ENCODE measurements at places on chromosomes 3 and 15.

- H3K36me3 ChIP-seq, result no peaks in the 10 kb centered on the region
- no peak for DNase-seq
- H3K4me3 ChIP-seq, result no peak overlapping the region
- no peaks in the 10 kb centered on the region for H3K27me3 ChIP-seq
Observed at GRCh38 chr15:86036243-86036642, 43.4 kb upstream of the AGBL1 start.

- H3K4me1 ChIP-seq, result peaks cover 29% of the 10 kb centered on the region
- H3K27ac ChIP-seq, result no peak overlapping the region
- H3K4me3 ChIP-seq, result no peak overlapping the region
- DNase-seq, result no peak
- peaks cover 76% of the 10 kb centered on the region for H3K36me3 ChIP-seq
- no peaks in the 10 kb centered on the region for H3K27me3 ChIP-seq
Observed at GRCh38 chr15:40192942-40193341, 32.1 kb downstream of the BUB1B start.

- DNase-seq, result no peak
- peaks cover 12% of the 10 kb centered on the region for H3K36me3 ChIP-seq
- no peaks in the 10 kb centered on the region for H3K27me3 ChIP-seq
- H3K4me3 ChIP-seq, result no peak overlapping the region
Observed at GRCh38 chr15:72785841-72786240, 2.3 kb upstream of the ADPGK start.

GRCh38 chr3:69567023-69567709 is 172.1 kb upstream of the MITF start:
- no peaks in the 10 kb centered on the region for H3K36me3 ChIP-seq
- no peaks in the 10 kb centered on the region for H3K4me1 ChIP-seq
- no peaks in the 10 kb centered on the region for H3K27me3 ChIP-seq
- no peak overlapping the region for H3K27ac ChIP-seq
- no peak overlapping the region for H3K4me3 ChIP-seq
- DNase-seq, result no peak

GRCh38 chr15:100818927-100819326 is 60.7 kb upstream of the ALDH1A3 start:
- H3K4me3 ChIP-seq, result no peak overlapping the region
- peaks cover 15% of the 10 kb centered on the region for H3K27me3 ChIP-seq
- no peak for DNase-seq
- H3K27ac ChIP-seq, result no peak overlapping the region
- no peaks in the 10 kb centered on the region for H3K4me1 ChIP-seq

- H3K36me3 ChIP-seq, result peaks cover 91% of the 10 kb centered on the region
- H3K27ac ChIP-seq, result no peak overlapping the region
- DNase-seq, result no peak
- H3K27me3 ChIP-seq, result no peaks in the 10 kb centered on the region
Observed at GRCh38 chr15:72758182-72758581, 25.4 kb downstream of the ADPGK start.

GRCh38 chr3:74053970-74054516 is 429.3 kb upstream of the PDZRN3 start:
- H3K4me3 ChIP-seq, result no peak overlapping the region
- no peaks in the 10 kb centered on the region for H3K27me3 ChIP-seq
- H3K36me3 ChIP-seq, result no peaks in the 10 kb centered on the region
- H3K4me1 ChIP-seq, result no peaks in the 10 kb centered on the region

- H3K4me1 ChIP-seq, result peaks cover 10% of the 10 kb centered on the region
Observed at GRCh38 chr15:64016257-64016656, 30.0 kb downstream of the DAPK2 start.

DNA sequence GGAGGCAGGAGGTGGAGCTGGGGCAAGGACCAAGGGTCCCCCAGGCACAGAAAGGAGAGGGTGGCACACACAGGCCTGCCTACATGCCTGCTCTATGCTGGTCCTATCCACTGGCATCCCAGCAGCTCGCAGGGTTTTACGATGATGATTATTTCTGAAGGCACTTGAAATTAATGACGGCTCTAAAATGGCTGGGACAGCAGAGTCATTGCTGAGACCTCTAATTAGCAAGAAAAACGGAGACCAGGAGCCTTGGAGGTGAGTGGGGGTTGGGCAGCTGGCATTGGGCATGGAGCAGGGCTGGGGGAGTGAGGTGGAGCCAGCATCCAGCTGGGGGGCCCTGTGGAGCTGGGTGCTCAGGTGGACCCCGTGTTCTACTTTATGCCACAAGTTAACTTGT is 3.5 kb upstream of the LINGO1 start:
- H3K36me3 ChIP-seq, result no peaks in the 10 kb centered on the region
- H3K27ac ChIP-seq, result no peak overlapping the region
- DNase-seq, result no peak
- H3K4me1 ChIP-seq, result peaks cover 7% of the 10 kb centered on the region

GRCh38 chr3:50609071-50609762 is 2.4 kb downstream of the CISH start:
- H3K27me3 ChIP-seq, result no peaks in the 10 kb centered on the region
- peak overlapping the region; percentile 100 for H3K27ac ChIP-seq
- H3K4me1 ChIP-seq, result peaks cover 27% of the 10 kb centered on the region

DNA sequence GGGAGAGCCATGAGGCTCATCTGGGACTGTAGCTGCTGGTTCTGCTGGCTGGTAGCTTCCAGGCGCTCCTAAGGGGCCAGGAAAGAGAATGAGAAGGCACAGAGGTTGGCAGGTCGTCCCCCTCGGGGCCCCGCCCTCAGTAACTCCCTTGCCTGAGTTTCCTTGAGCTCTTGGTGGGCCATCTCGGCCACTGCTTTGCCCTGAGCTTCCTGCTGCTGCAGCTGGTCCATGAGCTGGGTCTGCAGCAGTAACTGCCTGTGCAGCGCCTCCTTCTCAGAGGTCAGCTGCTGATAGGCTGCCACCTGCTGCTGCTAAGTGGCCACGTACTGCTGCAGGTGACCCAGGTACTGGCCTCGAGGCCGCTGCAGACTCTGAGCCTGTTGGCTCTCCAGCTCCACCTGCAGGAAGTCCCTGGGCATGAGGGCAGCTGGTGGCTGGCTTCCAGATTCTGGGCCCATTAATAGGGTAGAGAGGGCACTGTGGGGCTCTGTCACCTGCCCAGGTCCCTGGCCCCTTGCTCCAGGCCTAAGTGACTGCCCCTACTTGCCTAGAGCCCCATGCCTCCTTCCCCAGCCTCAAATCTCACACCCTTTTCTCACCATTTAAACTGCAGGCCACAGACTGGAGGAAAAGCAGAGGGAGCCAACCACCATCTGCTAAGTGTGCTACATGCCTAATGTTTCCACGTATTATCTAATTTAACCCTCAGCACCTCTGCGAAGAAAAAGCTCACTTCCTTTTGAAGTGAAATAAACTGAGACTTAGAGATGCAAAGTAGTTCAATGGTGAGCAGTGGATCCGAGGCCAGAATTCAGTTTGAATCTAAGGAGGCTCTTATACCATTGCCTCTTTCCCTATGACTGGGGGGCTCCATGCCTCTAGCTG is 10.8 kb upstream of the VPS33B start:
- H3K36me3 ChIP-seq, result no peaks in the 10 kb centered on the region
- no peak overlapping the region for H3K27ac ChIP-seq
- H3K4me1 ChIP-seq, result no peaks in the 10 kb centered on the region

DNA sequence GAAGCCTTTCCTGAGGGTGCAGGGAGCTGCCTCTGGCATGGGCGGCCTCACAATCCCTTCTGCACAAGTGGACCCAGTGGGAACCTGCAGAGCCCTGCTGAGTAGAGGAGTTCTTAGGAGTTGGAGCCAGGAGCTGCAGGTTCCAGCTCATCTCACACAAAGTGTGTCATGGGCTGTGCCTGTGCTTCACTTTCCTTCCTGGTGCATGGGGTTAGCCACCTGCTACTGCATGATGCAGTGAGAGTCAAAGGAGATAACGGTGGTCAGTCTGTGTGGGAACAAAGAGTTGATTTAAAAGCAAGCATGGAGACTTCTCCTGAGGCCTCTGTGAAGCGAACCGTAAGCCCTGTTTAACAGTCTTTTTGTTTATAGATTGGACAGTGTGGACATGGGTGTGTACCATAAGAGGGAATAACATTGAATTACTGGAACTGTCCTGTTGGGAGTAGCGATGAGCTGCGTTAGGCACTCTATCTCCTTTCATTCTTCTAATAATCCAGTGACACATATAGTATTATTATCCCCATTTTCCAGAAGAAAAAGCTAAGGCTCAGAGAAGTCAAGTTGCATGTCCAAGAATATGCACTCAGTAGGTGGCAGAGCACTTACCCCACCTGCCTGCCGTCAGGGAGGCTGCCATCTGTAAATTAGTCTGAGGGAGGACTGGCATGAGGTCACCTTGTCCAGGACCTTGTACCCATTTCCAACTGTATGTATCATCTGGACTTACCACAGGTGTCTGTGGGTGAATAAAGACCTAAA is 68.7 kb upstream of the PRR23C start:
- H3K27me3 ChIP-seq, result peaks cover 11% of the 10 kb centered on the region
- no peak overlapping the region for H3K27ac ChIP-seq
- H3K4me3 ChIP-seq, result no peak overlapping the region
- H3K4me1 ChIP-seq, result peaks cover 9% of the 10 kb centered on the region

GRCh38 chr3:25033407-25034029 is 394.5 kb upstream of the RARB start:
- H3K36me3 ChIP-seq, result no peaks in the 10 kb centered on the region
- DNase-seq, result peak; percentile 9
- no peaks in the 10 kb centered on the region for H3K4me1 ChIP-seq

DNA sequence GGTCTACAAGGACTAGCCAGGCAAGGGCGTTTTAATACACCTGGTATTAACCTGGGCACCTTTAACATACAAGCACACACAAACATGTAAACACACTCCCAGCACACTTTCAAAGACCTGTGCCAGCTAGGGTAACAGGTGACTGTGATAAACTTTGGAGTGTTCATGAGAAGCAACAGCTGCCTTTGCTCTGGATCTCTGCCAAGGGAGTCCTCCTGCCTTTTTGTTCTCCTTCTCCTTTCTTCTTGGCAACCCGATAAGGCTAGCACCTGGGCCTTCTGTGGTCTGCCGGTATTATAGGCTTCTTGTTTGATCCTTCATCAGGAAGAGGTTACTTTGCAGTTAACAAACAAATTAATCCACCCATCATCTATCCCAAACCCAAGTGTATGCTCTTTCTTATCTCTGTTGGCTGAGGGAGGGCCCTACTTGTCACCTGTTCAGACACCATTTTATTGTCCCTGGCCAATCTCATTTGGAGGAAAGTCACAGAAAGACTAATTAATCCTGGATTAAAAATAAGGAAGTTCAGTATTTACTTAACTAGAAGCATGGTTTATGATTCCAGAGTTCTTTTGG is at the start of gene RETNLB:
Gene RETNLB (minus strand): TSS at position 7 of the 579 bp plus-strand sequence. CDS start 225 bp downstream, outside the sequence.
- peaks cover 2% of the 10 kb centered on the region for H3K27me3 ChIP-seq
- H3K4me3 ChIP-seq, result no peak within 1 kb of the TSS
- H3K36me3 ChIP-seq, result no peaks in the 10 kb centered on the region
- H3K27ac ChIP-seq, result no peak within 1 kb of the TSS

GRCh38 chr15:59491062-59491461 is 53.1 kb downstream of the FAM81A start:
- H3K36me3 ChIP-seq, result no peaks in the 10 kb centered on the region
- H3K4me1 ChIP-seq, result peaks cover 2% of the 10 kb centered on the region
- H3K4me3 ChIP-seq, result no peak overlapping the region
- no peak overlapping the region for H3K27ac ChIP-seq
- H3K27me3 ChIP-seq, result peaks cover 38% of the 10 kb centered on the region

GRCh38 chr3:139227827-139228226 is 116.0 kb upstream of the MRPS22 start:
- H3K36me3 ChIP-seq, result no peaks in the 10 kb centered on the region
- no peak overlapping the region for H3K27ac ChIP-seq
- no peak overlapping the region for H3K4me3 ChIP-seq
- no peak for DNase-seq

DNA sequence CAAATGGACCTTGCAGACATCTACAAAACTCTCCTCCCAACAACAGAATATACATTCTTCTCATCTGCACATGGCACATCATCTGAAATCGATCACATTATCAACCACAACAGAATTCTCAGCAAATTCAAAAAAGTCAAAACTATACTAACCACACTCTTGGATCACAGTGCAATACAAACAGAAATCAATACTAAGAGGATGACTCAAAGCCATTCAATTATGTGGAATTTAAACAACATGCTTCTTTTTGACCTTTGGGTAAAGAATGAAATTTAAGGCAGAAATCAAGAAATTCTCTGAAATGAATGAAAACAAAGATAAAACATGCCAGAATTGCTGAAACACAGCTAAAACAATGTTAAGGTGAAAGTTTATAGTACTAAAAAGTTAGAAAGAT is 358.1 kb downstream of the NSUN3 start:
- H3K4me1 ChIP-seq, result no peaks in the 10 kb centered on the region
- H3K36me3 ChIP-seq, result no peaks in the 10 kb centered on the region
- H3K4me3 ChIP-seq, result no peak overlapping the region
- H3K27me3 ChIP-seq, result no peaks in the 10 kb centered on the region
- no peak overlapping the region for H3K27ac ChIP-seq

DNA sequence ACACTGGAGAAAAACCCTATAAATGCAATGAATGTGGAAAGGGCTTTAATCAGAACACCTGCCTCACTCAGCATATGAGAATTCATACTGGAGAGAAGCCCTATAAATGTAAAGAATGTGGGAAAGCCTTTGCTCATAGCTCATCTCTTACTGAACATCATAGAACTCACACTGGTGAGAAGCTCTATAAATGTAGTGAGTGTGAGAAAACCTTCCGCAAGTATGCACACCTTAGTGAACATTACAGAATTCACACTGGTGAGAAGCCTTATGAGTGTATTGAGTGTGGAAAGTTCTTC is 7.4 kb upstream of the ZNF501 start:
- H3K36me3 ChIP-seq, result peaks cover 26% of the 10 kb centered on the region
- no peak overlapping the region for H3K27ac ChIP-seq
- no peak overlapping the region for H3K4me3 ChIP-seq
- no peaks in the 10 kb centered on the region for H3K27me3 ChIP-seq
- no peak for DNase-seq

DNA sequence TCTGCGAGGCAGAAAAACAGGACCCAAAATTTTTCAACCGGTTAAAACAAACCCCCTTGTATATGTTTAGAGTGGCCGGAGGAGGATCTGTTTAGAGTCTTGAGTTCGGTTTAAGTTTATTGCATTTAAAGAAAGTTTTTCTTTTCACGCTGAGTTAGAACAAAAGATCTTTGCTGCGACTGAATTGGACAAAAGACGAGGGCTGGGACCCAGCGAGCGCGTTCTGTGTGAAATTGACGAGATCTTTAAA is 9.8 kb downstream of the NR2F2 start:
- no peak overlapping the region for H3K4me3 ChIP-seq
- H3K4me1 ChIP-seq, result no peaks in the 10 kb centered on the region
- H3K36me3 ChIP-seq, result no peaks in the 10 kb centered on the region
- H3K27me3 ChIP-seq, result peaks cover 87% of the 10 kb centered on the region
- no peak for DNase-seq

GRCh38 chr15:46460431-46461094 is 825.7 kb downstream of the SQOR start:
- no peak for DNase-seq
- no peaks in the 10 kb centered on the region for H3K4me1 ChIP-seq
- H3K27me3 ChIP-seq, result no peaks in the 10 kb centered on the region
- H3K36me3 ChIP-seq, result no peaks in the 10 kb centered on the region
- no peak overlapping the region for H3K27ac ChIP-seq

DNA sequence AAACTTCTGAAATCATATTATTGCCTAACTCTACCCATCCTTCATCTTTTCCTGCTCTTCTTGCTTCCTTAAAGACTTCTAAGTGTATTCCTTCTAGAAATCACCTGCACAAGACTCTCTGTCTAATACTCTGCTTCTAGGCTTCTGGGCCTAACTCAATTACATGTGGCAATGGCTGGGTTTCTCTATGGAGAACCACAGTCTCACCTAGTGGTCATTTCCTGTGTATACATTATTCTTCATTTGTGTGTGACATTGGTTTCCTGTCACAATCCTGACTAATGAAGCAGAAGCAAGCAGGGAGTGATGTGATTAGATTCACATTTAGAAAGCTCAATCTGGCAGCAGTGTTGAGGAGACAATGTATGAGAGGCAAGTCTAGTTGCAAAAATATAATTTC is 16.9 kb upstream of the CLDN1 start:
- H3K27ac ChIP-seq, result no peak overlapping the region
- H3K36me3 ChIP-seq, result no peaks in the 10 kb centered on the region
- no peak for DNase-seq
- peaks cover 7% of the 10 kb centered on the region for H3K27me3 ChIP-seq
- H3K4me3 ChIP-seq, result no peak overlapping the region
- peaks cover 4% of the 10 kb centered on the region for H3K4me1 ChIP-seq

All from activated T-helper 2 cell treated with anti-CD3 and anti-CD28 coated beads, Interferon-gamma antibody, Interleukin-2, Interleukin-4, amounts not matched to agents 10 μg/mL and 5 μg/mL and 100 μg/mL, durations not matched to agents 14 hours and 24 hours and 36 hours (primary cell).